ENCODE measurements at places on chromosomes 6 and 20.
A peak's percentile ranks its signal among the peaks of the same experiment; 100 is the strongest.

- no peak for DNase-seq
These were observed 3.0 kb downstream of the WFDC5 start for GRCh38 chr20:45111799-45112471.

DNA sequence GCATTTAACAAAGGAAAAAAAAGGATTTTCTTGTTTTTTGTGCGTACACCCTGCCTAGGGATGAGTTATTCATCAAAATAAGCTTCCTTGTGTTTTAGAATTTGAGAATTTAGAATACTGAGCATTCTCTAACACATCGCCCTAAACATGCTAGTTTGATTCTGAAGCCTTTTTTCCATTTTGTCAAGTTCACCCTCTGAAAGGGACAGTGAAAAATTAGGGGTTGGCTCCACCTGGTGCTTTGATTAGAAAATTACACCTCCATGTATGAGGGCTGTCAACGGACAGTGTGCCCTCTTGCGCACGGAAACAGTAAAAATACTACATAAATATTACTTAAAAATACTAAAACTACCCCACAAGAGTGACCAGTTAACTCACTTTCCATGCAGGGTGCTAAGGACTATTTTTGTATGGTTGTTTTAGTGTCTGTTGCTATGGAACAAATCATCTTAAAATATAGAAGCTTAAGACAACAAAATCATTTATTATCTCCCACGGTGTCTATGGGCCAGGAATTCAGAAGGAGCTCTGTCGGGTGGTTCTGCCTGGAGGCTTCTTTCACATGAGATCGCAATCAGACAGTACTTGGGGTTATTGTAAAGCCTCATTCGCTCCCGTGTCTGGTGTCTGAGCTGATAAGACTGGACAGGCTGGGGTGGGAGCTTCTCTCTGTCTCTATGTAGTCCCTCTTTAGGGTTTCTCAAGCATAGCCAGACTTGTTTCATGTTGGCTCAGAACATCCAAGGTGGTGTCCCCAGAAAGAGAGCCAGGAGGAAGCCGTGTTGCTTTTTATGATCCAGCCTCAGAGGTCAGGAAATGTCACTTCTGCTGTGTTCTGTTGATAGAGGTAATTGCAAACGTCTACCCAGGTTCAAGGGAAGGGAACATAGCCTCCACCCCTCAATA lies 41.1 kb upstream of the TMEM170B start:
- DNase-seq, result peak; percentile 63

- peak; percentile 58 for DNase-seq
These were observed 591 bp downstream of the IBTK start for GRCh38 chr6:82246802-82247504.

- DNase-seq, result no peak
These were observed 26.1 kb downstream of the TUBB2B start for GRCh38 chr6:3201388-3201787.

DNA sequence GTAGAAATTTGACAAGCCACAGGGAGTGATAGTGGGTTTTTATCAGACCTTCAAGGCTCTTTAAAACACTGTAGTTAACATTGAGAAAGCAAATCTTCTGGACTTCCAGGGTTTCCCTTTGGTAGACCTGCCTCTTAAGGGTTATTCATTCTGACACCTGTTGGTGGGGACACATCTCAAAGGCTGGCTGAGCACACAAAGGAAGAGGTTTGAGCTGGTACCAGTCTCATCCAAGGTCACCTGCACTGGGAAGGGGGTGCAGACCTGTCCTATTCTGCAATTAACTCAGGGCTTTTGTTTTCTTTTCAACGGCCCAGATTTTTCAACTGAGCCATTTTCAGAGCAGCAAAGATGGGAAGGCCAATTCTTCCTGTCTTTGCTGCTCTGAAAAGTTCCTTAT lies 45.6 kb downstream of the EDN1 start:
- no peak for DNase-seq

DNA sequence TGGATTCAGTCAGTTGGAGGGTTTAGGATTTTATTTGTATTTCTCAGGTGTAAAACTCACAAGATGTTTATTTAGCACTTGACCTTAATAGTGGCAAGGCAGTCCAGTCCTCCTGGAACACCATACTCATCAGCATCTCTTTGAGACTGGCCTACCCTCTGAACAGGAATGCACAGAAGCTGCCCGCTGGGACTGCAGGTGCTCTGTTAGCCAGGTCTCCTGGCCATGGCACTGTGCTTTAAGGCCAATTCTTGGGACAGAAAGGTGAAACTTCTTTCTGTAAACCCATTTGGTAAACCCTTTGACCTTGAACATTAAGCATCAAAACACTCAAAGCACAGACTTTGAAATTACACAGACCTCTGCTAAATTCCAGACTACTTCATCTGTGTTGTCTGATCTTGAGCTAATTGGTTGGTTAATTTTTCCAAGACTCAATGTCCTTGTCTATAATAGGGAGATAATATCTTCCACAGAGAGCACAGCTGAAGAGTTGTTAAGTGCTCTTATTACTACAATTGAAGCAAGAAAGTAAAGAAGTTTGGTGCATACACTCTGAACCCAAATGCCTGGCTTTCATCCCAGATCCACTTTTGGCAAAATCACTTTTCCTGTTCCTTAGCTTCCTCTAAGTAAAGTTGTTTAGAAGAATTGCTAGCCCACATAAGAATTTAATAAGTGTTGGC lies 54.9 kb upstream of the NT5E start:
- no peak for DNase-seq

DNA sequence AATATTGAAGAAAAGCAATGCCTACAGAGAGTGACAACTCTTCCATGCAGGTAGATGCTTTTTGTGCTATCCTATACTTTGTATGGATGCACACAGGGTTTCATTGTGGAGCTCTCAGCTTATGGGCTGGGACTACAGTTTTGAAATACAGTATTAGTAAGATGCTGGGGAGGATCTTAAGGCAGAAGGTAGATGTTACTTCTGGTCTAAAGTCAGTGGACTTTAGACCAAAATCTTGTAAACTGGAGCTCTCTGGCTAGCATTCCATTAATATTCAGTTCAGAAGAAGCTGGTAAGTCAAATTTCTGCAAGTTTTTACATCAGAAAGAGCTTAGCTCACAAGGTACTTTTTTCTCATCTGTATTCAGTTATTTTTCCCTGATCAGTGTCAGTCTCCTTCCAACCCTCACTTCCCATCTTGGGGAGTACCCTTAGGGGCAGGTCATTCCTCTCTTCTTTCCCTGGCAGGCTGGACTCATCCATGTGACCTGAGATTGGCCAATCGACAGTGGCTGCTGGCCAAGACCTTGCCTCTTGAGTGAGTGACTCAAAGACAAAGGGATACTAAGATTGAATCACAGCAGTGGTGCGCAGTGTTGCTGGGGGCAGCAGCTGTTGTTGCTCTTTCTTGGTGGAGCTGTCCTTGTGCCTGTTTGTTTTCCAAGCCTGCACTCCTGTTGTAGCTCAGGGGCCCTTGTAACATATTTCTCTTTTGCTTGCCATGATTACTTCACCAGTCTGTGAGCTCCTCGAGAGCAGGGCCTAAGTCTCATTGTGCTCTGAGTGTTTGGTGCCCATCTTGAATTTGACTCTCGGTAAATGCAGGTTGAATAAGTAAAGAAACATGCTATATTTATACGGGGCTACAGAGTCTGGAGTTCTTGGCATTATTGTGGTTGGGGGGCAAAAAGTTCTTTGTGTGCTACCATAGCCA lies 2.8 kb upstream of the PHF20 start:
- peak; percentile 98 for DNase-seq

GRCh38 chr6:82869493-82869892 lies 196.1 kb downstream of the UBE3D start:
- no peak for DNase-seq

GRCh38 chr6:73131706-73132105 lies 93.6 kb downstream of the KHDC1L start:
- no peak for DNase-seq

DNA sequence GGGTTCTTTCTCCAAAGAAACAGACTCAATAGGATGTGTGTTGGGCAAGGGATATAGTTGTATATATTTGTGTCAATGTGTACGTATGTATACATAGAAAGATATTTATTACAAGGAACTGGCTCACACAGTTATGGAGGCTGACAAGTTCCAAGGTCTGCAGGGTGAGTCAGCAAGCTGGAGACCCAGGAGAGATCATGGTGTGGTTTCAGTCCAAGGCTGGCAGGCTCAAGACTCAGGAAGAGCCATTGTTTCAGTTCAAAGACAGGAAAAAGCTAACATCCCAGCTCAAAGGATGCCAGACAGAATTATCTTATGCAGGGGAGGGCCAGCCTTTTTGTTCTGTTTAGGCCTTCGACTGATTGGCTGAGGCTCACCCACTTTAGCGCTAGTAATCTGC lies 89.9 kb upstream of the RALGAPA2 start:
- no peak for DNase-seq

- peak; percentile 81 for DNase-seq
These were observed 110.4 kb upstream of the ARMC2 start for GRCh38 chr6:108737594-108738546.

GRCh38 chr6:113848280-113848679 lies 8.9 kb upstream of the MARCKS start:
- DNase-seq, result no peak

DNA sequence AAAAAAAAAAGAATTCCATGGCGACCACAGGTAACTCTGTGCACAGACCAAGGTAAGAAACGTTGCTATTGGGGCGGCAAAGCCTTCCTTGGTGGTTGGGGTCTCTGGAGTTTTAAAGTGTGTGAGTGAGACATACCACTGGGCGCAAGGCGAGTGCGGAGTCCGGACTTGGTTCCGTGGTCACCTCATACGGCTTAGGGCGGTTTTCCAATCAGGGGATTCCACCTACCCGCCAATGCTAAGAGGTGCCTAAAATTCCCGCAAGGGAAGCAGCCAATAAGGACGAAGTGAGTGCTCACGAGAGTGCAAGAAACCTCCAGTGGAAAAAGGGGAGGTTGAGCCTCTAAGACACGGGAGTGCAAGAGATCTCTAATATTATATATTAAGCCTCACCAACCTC lies 68.6 kb upstream of the PRSS16 start:
- DNase-seq, result no peak

DNA sequence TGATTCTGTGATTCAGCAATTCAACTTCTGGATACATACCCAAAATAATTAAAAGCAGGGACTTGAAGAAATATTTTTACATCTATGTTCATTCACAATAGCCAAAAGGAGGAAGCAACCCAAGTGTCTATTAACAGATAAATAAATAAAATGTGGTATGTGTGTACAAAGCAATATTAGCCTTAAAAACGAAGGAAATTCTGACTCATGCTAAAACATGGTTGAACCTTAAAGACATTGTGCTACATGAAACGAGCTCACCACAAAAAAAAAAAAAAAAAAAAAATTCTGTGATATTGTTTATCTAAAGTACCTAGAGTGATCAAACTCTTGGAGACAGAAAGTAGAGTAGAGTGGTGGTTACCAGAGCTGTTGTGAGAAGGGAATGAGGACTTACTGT lies 54.8 kb upstream of the TFAP2D start:
- DNase-seq, result no peak

DNA sequence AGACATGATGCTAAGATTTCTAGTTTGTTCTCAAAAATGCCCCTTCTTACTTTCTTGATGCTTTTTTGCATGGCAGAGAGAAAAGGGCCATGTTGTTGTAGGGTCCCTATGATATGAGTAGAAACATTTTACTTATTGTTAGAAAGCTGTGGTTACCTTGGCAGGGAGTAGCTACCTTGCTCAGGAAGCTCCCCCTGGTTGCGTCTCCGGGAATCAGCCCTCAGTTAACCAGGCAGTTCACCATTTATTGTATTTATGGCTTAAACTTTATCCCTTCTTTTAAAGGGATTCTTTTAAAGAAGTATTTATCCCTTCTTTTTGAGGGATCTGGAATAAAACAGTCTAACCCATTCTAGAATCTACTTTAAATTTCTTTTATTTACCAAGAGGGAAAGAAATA lies 113.9 kb upstream of the PROKR2 start:
- DNase-seq, result no peak

All from tibial artery (tissue), 4 donors.